ENCODE measurements at places on chromosomes 1 and 21.
A peak's percentile ranks its signal among the peaks of the same experiment; 100 is the strongest.

- DNase-seq: no peak
Measured at GRCh38 chr1:220918285-220918951, 39.2 kb downstream of the HLX start.

DNA sequence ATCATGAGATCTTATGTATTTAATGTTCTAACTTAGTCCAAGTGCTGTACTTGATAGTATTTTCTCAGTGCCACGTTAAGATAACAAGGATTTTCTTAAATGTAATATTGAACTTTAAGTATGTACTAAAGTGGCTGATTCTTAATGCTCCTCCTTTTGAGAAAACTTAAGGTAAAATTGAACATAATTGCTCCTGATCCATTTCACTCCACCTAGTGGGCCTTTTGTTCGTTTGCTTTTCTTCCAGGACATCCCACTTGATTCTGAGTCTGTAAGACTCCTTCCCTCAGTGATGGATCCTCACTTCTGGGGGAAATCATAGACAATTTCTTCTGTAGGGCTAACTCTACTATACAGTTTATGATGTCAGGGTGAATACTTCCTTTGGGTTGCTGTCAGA is 173.1 kb downstream of the LMO4 start:
- no peak for DNase-seq

- DNase-seq: peak; percentile 70
Measured at GRCh38 chr1:208093754-208094719, 150.1 kb downstream of the PLXNA2 start.

GRCh38 chr1:226482975-226483700 is 65.4 kb upstream of the STUM start:
- no peak for DNase-seq

- peak; percentile 64 for DNase-seq
Measured at GRCh38 chr1:94236630-94237290, 624 bp downstream of the ARHGAP29 start.

- DNase-seq: no peak
Measured at GRCh38 chr1:65971547-65971946, 178.9 kb downstream of the PDE4B start.

Measured in SJCRH30 (cell line).